NAMALWA (cell line): ENCODE measurements at places on chromosomes 12 and 14.

GRCh38 chr12:11584221-11584855 lies 65.1 kb upstream of the ETV6 start:
- DNase-seq: no peak

- no peak for DNase-seq
Measured at GRCh38 chr12:13258717-13259119, 62.2 kb downstream of the EMP1 start.

- DNase-seq: no peak
Measured at GRCh38 chr14:24944800-24945199, 105.1 kb downstream of the STXBP6 start.

GRCh38 chr14:90780519-90780918 lies 35.7 kb downstream of the TTC7B start:
- no peak for DNase-seq

DNA sequence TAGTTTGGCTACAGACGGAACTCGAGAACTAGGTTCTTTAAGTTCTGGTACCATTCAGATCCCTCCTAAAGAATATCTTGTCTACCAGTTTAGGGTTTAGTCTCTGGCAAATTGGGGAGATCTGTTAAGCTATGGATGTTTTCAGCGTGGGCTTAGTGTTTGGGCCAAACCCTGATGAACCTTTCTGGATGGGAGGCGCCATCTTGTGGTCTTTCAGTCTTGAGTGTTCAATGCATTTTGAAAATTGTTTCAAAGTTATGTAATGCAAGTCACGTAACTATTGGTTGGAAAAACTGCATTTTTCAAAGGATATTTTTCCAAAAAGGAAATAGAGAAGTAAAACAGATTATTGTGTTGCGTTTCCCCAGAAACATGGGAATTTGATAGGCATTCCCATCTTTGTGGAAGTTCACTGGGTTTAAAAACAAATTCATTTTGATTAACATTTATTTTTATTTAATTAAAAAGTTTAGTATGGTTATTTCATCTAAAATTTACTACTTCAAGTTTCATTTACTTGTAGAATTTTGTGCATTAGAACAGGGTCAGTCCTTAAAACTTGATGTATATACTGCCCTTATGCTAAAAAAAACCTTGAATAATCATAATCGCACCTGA lies 169.0 kb downstream of the PRIMA1 start:
- DNase-seq: peak; percentile 68
